ENCODE measurements at places on chromosomes 4 and X. TPM values are rescaled to one million over a fixed set of nuclear protein-coding genes. Genes with fewer than 3 reads are reported as not detected.

UGT2B15 gene
- 0.06 TPM for total RNA-seq

CXorf65 gene
- not detected for total RNA-seq

OPHN1 gene
- 1.7 TPM for total RNA-seq

GPRASP2 gene
- total RNA-seq, result 5.6 TPM

FGF13 gene
- total RNA-seq, result 0.14 TPM

DMRTC1B gene
- not detected for total RNA-seq

XAGE1A gene
- total RNA-seq, result not detected

OR13H1 gene
- total RNA-seq, result not detected

GLUD2 gene
- 2.9 TPM for total RNA-seq

CPZ gene
- total RNA-seq, result 0.33 TPM

AWAT2 gene
- total RNA-seq, result not detected

PLAC1 gene
- 0.80 TPM for total RNA-seq

Measured in A549 treated with DMSO at 1 μM for 4 hours (cell line).